ENCODE measurements at places on chromosomes 3 and 15.

GRCh38 chr3:148131990-148132638 lies 565.6 kb upstream of the AGTR1 start:
- no peak for DNase-seq

- no peak for DNase-seq
These were observed 2.7 kb upstream of the BAHD1 start for GRCh38 chr15:40437752-40438687.

- no peak for DNase-seq
These were observed 87.8 kb downstream of the CHL1 start for GRCh38 chr3:284322-284721.

DNA sequence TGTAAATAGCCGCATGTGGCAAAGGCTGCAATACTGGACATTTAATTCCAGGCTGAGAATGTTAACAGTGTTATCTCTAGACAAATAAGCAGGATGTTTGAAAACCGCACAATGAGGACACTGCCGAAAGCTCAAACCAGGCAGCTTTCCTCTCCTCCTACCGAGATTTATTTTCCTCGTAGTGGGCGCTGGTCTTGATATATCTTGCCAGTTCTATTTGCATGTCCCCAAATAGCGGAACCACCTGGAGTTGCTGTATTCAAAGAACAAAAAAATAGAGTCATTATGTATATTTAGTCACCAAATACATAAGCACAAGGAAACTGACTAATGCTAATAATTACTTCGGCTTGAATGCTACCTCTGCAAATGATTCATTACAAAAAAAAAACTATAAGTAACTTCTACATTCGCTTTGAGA lies 46.5 kb downstream of the CYFIP1 start:
- no peak for DNase-seq

DNA sequence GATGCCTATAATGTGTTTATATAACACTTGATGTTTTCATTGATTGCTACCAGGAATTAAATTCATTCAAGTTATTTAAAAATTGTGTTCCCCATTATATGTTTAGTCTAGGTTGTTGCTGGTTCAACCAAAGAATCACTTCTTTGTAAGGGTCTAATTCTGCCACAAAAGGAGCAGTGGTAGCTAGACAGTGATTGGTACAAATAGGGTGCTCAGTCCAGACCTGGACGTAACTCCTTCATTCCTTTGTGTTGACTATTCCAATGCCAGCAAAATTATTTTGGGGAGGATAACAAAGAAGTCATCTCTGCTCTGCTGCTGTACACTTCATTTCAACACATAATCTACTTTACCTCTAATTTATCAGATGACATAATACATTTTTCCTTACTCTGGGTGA lies 1.2 kb downstream of the CHMP2B start:
- no peak for DNase-seq

- no peak for DNase-seq
These were observed 43.9 kb upstream of the IL12A start for GRCh38 chr3:159944781-159945180.

Measured in NCI-H1092 treated with DMSO at 0.1 percent for 48 hours (cell line).